Lung (tissue), 17 donors: ENCODE measurements at places on chromosomes 2 and 18. TPM values are rescaled to one million over a fixed set of nuclear protein-coding genes. Genes with fewer than 3 reads are reported as not detected.
A peak's percentile ranks its signal among the peaks of the same experiment; 100 is the strongest.

Gene MC5R
- not detected for total RNA-seq

Gene NTSR2
- total RNA-seq = not detected

Gene NGEF
- total RNA-seq = 1.9 TPM

DNA sequence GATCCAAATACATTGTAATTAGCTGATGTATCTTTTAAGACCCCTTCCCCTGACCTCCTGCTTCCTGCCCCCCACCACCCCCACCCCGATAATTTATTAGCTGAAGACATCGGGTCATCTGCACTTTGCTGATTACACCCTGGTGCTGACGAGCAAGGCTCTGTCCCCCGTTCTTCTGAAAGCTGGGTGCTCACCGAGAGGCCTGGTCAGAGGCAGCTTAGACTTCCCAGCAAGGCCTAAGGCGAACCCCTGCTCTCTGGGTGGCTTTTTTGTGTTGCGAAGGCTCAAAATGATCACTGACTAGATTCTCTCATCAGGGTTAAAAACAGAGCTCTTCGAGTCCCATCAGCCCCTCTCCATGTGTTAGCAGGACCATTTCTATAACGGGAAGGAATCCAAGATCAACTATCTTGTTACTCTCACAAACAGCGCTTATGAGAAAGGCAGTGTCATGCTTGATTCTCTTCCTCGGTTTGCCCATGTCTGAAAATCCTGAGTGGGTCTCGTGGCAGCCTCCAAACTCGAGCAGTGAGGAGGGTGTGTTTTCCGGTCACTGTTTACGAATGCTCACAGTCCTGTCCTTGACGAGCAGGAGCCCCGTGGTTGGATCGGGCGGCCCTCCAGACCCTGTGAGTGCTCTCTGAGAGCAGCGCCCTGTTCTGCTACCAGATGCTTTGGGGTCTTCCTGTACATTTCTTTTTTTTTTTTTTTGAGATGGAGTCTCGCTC is 201.6 kb downstream of the HDAC4 start:
- peak; percentile 69 for DNase-seq

- DNase-seq = no peak
Measured at GRCh38 chr2:135265960-135266490, 213.9 kb downstream of the RAB3GAP1 start.

DNA sequence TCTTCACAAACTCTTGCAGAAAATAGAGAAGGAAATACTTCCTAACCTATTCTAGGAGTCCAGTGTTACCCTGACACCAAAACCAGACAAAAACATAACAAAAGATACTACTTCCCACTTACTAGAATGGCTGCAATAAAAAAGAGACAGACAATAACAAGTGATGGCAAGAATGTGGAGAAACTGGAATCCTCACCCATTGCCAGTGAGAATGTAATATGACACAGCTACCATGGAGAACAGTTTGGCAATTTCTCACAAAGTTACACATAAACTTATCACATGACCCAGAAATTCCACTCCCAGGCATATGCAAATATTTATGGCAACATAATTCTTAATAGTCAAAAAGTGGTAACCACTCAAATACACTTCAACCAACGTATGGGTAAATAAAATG is 209.8 kb upstream of the CTAGE1 start:
- DNase-seq = no peak

- no peak for DNase-seq
Measured at GRCh38 chr18:42548493-42548892, 567.0 kb downstream of the RIT2 start.

GRCh38 chr2:221677688-221678087 is 105.6 kb upstream of the EPHA4 start:
- no peak for DNase-seq

GRCh38 chr2:67290451-67291290 is 106.5 kb upstream of the ETAA1 start:
- DNase-seq = no peak

GRCh38 chr2:104774631-104775030 is 79.3 kb upstream of the POU3F3 start:
- DNase-seq = no peak

DNA sequence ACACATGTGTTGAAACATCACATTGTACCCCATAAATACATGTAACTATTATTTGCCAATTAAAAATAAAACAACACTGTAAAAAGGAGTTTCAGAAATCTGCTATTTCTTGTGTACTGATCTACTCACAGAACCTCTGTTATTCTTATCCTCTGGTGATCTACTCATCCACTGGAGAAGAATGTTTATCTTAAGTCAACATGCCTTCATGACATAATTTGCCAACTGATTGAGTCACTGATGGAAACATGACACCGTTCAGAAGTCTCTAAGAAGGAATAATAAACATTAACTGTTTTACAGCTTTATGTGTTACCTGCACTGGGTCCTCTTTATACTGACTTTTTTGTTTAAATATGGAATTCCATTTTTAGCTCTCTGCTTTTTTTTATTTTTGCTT is 555.2 kb downstream of the DCDC2C start:
- no peak for DNase-seq

DNA sequence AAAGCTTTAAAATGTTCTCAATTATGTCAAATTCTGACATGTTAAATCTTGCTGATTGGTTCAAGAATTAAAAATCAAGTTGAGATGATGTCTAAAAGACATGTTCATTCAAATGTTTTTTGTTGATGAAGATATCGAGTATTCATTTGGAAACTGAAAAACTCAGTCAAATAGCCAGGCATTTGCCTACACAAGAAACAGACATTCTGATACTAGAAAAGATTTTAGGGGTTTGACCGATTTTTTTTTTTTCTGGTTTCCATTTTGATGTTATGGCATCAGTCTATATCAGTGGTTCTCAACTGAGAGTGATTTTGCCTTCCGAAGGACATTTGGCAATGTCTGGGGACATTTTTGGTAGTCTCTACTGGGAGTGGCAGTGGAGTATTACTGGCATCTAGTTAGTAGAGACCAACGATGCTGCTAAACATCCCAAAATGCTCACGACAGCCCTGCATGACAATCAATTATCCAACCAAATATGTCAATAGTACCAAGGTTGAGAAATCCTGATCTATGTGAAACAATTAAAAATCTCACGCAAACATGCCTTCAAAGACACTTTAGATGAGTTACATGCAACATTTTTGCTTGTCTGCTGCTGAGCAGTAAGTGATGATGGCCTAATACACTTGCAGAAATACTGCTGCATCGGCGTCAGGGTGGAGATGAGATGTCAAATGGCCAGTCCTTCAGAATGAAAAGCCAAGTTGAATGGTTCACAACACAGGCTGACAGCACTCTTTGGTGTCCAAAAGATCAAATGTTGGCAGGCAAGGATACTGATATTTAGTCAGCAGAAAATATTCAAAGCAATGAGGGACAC is 12.5 kb downstream of the RASGRP3 start:
- DNase-seq = no peak
